ENCODE measurements at places on chromosomes 12 and 14. TPM values are rescaled to one million over a fixed set of nuclear protein-coding genes. Genes with fewer than 3 reads are reported as not detected.

DNA sequence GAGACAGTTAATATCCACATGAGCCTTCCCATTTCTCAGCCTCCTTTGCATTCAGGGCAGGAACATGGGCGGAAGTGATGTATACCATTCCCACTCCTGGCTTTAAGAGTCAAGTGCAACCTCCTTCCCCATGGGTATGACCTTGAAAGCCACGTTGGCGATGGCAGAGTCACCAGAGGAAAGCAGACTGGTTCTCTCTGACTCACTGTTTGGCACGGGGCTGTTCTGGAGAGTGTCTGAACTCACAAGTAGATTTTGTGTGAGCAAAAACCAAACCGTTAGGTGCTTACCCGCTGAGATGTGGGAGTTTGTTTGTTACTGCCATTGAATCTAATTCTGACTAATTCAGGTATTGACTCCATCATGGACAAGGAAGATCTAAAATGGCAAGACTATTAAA is 36.7 kb upstream of the PZP start:
- no peak for DNase-seq

DNA sequence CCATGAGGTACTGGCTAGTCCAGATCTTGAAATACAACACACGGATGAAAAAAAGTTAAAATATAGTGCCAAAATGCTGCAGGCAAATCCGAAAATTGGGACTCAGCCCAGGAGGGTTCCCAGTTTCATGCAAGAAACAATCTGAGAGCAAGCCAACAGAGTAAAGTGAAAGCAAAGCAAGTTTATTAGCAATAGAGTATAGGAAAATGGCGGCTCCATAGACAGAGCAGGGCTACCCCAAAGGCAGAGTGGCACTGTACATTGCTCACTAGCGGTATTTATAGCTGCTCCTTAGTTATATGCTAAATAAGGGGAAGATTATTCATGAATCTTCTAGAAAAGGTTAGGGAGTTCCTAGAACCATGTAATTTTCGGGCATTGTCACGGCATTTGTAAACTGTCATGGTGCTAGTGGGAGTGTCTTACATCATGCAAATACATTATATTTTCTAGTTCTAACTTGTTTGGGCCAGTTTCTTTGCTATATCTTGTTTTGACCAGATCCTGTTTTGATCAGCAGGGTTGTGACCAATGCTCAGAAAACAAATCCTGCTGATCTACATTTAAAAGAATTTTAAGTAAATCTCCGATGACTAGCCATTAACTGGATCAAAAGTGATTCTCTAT is 29.1 kb downstream of the RECQL start:
- DNase-seq = no peak

GRCh38 chr12:14878488-14878887 is 7.2 kb downstream of the MGP start:
- no peak for DNase-seq

- DNase-seq = no peak
These were observed 13.0 kb downstream of the SLC25A3 start for GRCh38 chr12:98606359-98606988.

- DNase-seq = no peak
These were observed at the start of gene KIF26A for GRCh38 chr14:104138098-104138717. Gene KIF26A (plus strand): TSS chr14:104138587. CDS start chr14:104138723, 136 bp downstream.

- DNase-seq = no peak
These were observed 27.1 kb upstream of the FAM222A start for GRCh38 chr12:109686523-109686922.

GRCh38 chr14:102729825-102730224 is 47.4 kb upstream of the TRAF3 start:
- no peak for DNase-seq

- no peak for DNase-seq
These were observed 369.6 kb downstream of the DPF3 start for GRCh38 chr14:72524295-72524629.

- DNase-seq = no peak
These were observed 1.7 kb downstream of the RDH16 start for GRCh38 chr12:56955631-56956256.

- no peak for DNase-seq
These were observed 442.0 kb downstream of the MED13L start for GRCh38 chr12:115835445-115835844.

DNA sequence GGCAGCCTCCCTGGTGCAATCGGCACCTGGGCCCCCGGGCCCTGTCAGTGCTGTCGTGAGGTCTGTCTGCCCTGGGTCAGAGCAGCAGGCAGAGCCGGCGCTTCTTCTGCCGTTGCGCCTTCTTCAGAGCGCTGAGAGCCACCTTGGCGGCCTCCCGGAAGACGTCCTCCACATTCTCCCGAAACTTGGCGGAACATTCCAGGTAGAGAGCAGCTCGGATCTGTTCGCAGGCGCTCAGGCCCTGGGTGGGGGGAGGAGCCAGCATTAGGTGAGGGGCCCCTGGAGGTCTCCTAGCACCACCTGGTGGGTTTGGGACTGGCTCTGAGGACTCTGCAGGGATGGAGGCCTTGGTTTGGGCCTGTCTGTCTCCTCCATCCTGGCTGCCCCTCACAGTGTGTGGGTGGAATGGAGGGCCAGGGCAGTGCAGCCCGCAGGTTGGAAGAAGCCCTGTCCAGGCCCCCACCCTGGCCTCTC is 14.0 kb downstream of the RHOF start:
- no peak for DNase-seq

DNA sequence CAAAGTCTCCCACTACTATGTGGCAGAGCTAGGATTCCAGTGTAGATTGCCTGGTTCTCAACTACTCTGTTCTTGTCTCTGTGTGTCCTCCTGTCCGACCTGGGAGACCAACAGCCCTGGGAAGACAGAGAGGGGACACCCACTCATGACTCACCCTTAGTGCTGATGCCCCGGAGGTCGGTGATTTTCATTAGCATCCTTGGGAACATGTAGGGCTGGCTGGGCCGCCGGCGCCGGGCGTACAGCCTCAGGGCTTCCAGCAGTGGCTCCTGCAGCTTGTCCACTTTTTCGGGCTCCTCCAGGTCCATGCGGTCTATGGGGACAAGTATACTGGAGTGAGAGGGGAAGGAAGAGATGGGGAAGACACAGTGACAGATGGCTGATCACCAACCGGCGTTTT is 5.9 kb upstream of the ITGB7 start:
- no peak for DNase-seq

Gene CD69
- 10.7 TPM for total RNA-seq

DNA sequence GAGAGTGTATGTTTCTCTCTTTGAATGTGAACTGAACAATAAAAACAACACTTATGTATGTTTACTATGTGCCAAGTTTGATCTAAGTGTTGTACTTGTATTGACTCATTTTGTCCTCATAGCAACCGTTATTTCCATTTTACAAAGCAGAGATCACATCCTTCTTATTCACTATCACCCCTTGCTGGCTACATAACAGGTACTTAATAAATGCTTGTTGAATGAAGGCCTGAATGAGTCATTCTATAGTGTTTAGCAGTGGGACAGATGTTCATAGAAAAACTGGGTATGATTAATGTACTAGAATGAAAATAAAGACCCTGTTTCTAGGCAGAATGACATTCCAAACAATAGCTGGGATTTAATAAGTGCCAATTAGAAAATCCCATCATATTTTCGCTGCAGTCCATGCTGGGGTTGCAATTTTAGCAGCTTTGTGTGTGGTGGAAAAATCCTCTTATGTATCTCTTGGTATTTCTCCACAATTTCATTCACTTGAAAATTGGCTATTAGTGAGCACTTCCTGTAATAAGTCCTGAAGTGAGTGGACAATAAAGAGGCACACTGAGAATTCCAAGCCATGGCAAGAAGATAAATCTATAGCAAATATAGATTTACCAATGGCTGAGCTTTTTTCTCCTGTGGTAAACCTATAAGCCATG is 86.0 kb downstream of the FAR2 start:
- no peak for DNase-seq

- DNase-seq = no peak
These were observed 112.3 kb downstream of the ZFP36L1 start for GRCh38 chr14:68680541-68681051.

DNA sequence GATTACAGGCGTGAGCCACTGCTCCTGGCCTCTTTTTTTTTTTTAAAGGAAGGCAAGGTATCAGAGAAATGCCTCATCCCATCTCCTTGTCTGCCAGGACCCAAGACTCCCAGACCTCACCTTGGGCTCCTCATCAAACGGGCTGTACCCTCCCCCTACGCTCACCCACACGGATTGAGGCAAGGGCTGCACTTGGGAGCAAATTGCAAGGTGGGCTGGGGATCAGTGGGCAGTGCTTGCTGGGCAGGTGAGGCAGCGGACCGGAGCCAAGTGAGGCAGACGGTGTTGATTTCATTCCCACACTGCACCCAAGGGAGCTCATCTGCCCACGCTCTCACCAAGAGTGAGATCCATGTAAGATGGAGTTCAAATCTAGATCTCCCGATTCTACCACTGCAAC is 41.0 kb upstream of the DICER1 start:
- DNase-seq = no peak

DNA sequence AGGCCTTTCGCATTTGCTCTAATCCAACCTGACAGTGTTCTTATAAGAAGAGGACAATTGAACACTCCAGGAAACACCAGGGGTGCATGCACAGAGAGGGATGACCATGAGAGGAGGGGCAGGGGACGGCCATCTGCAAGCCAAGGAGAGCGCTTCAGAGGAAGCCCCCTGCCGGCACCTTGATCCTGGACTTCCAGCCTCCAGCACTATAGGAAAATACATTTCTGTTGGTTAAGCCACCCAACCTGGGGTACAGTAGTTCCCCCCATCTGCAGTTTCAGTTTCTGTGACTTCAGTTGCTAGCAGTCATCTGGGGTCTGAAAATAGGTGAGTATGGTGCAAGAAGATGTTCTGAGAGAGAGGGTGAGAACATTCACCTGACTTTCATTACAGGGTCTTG is 64.7 kb downstream of the CLMN start:
- no peak for DNase-seq

Gene TBC1D30
- total RNA-seq = 24.2 TPM

Gene GLIPR1L2
- 0.62 TPM for total RNA-seq

GRCh38 chr14:92382677-92383076 is 59.7 kb downstream of the SLC24A4 start:
- no peak for DNase-seq

Gene A2M
- 688 TPM for total RNA-seq

DNA sequence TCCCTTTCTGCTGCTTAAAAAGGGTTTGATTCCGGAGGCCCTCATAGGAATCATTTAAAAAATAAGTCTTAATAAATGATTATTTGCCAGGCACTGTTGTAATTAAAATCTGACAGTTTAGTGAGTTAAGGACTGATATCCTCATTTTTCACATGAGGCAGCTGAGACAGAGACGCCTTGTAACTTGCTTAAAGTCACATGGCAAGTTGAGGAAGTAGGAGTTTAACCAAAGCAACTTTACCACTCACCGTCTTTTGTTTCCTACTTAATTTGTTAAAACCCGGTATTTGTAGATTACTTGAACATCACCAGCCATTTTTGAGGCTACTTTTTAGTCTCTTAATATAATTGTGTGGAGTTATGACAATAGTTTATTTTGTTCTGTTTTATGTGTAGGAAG is 2.4 kb downstream of the TIGAR start:
- DNase-seq = no peak

All from ureter (tissue), 1 donor.